ENCODE measurements at places on chromosomes 6 and 20.

DNA sequence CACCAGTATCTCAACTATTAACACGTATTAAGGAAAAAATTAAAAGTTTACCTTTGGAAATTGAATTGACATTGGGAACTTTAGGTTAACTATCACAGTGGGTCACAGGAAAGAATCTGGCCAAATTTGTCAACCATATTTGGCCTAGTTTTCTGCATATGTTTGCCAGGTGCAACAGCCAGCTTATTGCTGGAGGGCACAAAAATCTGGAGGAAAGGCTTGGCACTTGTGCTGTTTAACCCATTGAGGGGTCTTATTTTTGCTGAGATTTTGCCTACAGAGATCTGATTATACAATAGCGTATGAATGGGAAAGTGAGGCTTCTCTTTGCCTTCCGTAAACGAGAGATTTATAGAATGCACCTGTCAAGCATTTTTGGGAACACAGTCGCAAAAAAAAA lies 190.4 kb downstream of the PRL start:
- DNase-seq, result no peak

- DNase-seq, result no peak
These were observed 253.9 kb downstream of the SLC24A3 start for GRCh38 chr20:19466206-19466928.

GRCh38 chr20:45346291-45346718 lies 1.9 kb downstream of the SDC4 start:
- no peak for DNase-seq

DNA sequence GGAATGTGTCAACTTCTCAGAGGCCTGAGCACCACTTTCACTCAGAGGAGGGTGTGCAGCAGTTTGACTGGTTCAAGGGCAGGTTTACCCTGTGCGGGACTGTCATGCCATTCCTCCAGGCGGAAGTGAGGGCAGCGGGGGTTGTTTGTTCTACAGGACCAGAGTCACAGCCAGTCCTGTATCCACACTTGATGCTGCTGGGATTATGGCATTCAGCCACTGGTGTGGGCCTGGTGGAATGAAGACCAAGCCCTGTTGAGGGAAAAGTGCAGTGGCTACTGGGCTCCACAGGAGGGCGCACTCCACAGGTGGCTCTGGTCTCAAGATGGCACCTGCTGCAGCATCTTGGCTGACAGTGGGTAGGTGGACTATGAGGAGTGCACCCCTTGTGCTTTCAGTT lies 14.8 kb downstream of the SEMG2 start:
- no peak for DNase-seq

GRCh38 chr20:50193199-50193835 lies 2.7 kb downstream of the CEBPB start:
- no peak for DNase-seq

- no peak for DNase-seq
These were observed 2.0 kb downstream of the NELFE start for GRCh38 chr6:31956796-31957195.

DNA sequence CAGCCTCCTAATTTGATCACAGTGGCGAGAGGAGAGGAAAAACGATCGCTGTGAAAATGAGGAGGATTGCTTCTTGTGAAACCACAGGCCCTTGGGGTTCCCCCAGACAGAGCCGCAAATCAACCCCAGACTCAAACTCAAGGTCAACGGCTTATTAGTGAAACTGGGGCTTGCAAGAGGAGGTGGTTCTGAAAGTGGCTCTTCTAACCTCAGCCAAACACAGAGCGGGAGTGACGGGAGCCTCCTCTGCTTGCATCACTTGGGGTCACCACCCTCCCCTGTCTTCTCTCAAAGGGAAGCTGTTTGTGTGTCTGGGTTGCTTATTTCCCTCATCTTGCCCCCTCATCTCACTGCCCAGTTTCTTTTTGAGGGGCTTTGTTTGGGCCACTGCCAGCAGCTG lies 28.7 kb downstream of the SAYSD1 start:
- no peak for DNase-seq

DNA sequence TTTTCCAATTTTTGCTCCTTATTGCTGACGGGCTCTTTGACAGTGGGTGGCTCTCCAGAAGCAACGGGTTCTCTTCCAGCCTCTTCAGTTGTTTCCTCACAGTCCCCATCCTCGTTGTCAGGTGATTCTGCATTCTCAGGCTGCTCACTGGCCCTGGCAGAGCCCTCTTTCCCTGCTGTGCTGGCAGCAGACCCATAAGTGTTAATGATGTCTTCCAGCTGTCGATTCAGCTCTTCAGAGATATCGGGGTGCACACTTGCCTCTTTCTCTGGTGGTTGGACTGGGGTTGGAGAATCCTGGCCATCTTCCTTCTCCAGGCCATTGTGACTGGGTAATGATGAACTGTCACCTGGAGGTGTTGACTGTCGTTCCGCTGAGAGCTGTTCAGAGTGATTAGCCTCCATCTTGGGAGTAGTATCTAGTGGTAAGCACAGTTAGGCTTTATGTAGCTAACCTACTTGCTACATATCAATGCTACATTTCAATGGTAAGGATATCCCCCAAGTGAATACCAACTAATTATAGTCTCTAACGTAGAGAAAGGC lies 3.2 kb downstream of the TXLNB start:
- DNase-seq, result no peak

DNA sequence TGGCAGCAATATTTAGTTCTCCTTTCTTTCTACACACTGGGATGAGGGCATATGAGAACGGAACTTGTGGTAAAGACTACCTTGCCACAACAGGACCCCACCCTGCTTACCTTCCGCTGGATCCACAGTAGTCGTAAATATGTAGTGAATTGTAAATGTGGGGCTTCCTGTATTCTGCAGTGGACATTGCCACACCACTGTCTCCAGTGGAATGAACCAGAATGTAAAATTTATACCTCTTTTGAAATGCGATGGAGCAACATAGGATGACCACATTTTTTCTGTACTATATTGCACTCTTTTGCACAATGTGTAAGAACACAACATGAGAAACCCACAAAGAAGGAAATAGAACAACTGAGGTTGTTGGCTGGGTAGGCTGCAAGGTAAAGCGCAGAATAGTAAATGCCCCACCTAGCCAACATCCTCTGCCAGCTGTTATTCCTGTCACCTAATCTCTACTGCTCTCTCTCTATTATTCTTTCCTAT lies 16.1 kb upstream of the RIPOR2 start:
- no peak for DNase-seq

DNA sequence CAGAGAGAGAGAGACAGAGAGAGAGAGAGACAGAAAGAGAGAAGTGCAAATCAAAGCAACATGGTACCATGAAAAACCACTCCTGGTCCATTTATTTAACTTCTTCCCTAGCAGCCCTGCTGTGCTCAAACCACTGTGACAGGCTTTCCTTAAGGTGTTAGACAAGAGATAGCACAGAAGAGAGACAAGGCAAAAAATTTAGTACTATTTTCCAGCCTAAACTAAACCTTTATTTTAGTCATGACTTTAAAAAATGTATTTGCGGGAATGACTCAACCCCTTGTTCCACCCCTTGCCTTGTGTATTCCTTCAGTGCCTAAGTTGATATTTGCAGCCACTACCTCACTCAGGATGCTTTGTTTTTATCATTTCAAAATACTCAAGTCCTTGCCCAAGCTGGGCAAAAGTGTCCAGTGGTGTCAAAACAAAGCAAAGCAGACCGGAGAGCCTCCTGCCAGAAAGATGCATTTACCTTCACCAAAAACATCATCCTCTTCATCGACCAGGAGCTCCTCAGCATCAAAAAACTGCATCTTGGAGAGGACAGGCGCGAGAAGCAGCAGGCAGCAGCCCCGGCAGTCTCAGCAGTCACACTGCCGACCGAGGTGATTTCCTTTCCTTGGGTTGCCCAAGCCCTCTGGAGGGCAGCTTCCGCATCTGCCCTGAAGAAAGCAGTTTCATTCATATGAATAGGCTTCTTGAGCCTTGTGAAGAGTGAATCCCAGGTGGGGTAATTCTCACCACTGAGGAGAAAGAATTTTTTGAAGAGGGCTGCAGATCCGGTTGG lies at the start of gene RIPOR2:
RIPOR2 (minus strand) TSS at position 595 of the 787 bp plus-strand sequence; CDS start at position 533, 62 bp downstream.
- no peak for DNase-seq

- no peak for DNase-seq
These were observed 40.4 kb upstream of the SYNJ2 start for GRCh38 chr6:157941101-157941863.

- no peak for DNase-seq
These were observed 14.1 kb upstream of the BEND3 start for GRCh38 chr6:107129370-107129925.

DNA sequence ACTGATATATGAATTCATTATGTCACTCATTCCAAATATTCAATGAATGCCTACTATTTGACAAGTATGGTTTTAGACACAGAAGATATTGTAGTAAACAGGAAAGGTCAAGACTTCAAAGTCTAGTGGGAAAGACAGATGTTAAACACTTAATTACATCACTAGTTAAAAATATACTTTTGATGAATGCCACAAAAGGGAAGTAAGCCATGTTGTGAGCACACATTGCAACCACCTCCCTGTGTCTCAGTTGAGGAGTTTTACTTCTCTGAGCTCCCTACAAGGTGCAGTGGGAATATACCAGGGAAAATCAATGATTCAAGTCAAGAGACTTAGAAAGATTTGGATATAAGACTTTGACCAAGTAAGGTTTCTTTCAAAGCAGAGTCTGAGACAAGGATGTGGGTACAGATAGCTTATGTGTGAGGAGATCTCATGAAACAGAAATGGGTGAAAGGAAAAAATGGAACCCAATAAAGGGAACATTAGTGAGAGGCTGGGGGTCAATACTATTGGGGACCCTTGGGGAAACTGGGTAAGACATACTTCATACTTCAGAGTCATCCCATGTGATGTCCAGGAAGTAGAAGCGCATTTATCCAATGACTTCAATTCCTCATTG lies 503.7 kb downstream of the KIF16B start:
- no peak for DNase-seq

DNA sequence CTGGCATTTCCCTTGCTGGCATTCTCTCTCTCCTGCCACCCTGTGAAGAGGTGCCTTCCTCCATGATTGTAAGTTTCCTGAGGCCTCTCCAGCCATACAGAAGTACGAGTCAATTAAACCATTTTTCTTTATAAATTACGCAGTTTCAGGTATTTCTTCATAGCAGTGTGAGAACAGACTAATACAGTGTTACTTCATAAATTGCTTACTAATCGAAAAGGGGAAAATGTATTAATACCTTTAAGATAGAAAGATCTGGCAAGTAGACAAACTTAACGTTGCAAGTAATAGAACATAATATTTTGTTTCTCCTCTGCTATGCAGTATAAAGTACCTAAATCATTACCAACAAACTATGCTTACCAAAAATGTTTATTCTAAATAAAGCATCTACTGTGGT lies 178.3 kb upstream of the LAMA2 start:
- no peak for DNase-seq

- no peak for DNase-seq
These were observed 119.2 kb upstream of the SASH1 start for GRCh38 chr6:148223424-148223842.

- peak; percentile 31 for DNase-seq
These were observed 226.0 kb downstream of the TPBG start for GRCh38 chr6:82589509-82590206.

DNA sequence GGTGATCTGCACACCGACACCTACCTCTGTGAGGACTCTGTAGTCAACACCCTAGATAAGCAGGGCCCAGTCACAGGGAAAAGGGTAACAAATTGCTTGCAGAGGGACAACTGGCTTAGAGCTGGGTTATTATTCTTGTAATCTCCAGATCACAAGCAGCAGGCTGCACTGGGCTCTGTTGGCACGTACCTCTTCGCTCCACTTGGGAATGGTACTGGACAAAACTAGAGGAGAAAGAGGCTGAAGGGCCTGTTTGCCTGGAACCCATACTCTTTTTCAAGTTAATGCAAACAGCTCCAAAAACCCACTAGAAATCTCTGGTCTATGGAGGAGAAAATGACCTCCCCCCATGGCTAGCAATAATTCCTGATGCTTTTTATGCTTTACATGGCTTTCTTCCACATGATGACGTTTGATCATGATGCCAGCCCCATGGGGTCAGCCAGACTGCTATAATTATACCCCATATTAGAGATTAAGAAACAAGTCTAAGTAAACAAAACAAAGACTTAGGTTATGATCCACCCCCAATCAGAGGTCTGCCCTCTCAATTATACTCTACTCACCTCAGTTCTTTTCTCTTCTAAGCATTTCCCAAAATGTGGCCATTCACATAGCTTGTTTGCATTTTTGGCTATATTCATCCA lies 190.0 kb downstream of the UNC5CL start:
- no peak for DNase-seq

DNA sequence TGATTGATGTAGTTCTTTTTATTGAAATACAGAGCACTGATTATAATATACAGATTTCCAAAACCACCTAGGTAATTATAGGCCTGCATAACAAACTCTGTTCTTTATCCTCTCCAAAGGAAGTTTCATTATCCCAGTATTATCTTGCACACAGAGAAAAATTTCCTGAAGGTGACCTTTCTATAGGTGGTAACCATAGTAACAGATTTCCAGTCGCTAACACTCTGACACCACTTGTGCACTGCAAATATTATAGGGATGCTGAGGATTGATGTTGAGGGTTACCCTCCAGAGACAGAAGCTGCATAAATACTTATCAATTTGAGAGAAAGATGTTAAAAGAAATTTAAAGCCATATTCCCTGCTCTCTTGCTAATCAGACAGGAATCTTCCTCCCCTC lies 274.5 kb upstream of the NRSN1 start:
- DNase-seq, result peak; percentile 24

GRCh38 chr6:139254196-139254595 lies 37.6 kb downstream of the TXLNB start:
- no peak for DNase-seq

- DNase-seq, result no peak
These were observed 374 bp upstream of the ABCC10 start for GRCh38 chr6:43426928-43427405.

DNA sequence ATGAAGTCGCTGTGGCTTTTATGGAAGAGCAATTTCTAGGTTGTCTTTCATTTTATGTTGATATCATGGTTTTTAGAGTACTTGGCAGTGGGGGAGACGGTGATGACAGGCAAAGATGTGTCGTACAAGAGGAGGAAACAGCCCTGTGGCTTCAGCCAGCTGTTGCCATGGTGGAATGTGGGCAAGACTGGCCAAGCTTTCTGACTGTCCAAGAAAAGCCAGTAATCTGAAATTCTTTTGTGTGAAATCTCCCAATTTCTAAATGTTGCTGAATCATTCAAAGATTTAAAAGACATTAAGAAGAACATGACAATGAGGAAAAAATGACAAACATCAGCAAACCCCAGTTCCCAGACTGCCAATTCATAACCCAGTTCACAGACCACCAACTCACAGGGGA lies 23.1 kb downstream of the PFDN4 start:
- DNase-seq, result no peak

All from NCI-H1105 treated with DMSO at 0.1 percent for 48 hours (cell line).